ENCODE measurements at places on chromosomes 3 and 15.

- no peak for DNase-seq
Measured at GRCh38 chr3:41808618-41809017, 153.3 kb downstream of the ULK4 start.

- DNase-seq = no peak
Measured at GRCh38 chr15:71571641-71572040, 238.7 kb upstream of the NR2E3 start.

- DNase-seq = no peak
Measured at GRCh38 chr3:144363856-144364255, 392.2 kb downstream of the DIPK2A start.

DNA sequence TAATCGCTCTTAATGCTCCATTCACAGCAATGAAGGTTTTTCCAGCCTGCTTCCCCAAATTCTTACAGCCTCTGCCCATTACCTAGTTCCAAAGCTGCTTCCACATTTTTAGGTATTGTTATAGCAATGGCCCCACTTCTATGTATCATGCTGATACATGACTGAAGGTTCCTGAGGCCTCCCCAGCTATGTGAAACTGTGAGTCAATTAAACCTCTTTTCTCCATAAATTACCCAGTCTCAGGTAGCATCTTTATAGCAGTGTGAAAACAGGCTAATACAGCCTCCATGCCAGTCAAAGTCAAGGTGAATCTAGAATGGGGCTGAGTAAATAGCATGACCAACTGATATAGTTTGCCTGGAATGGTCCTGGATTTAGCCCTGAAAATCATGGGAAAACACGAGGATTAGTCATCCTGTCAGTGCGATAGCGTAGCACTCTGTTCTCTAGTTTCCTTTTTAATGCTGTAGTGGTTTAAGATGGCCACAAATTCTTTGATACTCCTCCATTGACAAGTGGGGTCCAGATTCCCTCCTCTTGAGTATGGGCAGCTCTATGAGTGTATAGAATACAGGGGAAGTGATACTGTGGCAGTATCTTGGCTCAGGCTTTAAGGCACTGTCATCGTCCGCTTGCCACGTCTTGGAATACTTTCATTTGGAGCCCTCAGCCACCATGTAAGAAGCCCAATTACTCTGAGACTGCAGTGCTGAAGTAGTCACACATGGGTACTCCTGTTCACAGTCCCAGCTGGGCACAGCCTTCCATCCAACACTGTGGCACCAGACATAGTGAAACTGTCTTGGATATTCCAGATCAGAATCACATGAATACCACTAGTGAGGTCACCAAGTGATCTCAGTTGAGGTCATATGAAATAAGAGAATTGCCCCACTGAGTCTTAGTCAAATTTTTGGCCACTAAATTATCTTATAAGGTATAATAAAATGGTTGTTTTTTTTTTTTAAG lies 94.0 kb upstream of the PLCL2 start:
- peak; percentile 83 for DNase-seq

DNA sequence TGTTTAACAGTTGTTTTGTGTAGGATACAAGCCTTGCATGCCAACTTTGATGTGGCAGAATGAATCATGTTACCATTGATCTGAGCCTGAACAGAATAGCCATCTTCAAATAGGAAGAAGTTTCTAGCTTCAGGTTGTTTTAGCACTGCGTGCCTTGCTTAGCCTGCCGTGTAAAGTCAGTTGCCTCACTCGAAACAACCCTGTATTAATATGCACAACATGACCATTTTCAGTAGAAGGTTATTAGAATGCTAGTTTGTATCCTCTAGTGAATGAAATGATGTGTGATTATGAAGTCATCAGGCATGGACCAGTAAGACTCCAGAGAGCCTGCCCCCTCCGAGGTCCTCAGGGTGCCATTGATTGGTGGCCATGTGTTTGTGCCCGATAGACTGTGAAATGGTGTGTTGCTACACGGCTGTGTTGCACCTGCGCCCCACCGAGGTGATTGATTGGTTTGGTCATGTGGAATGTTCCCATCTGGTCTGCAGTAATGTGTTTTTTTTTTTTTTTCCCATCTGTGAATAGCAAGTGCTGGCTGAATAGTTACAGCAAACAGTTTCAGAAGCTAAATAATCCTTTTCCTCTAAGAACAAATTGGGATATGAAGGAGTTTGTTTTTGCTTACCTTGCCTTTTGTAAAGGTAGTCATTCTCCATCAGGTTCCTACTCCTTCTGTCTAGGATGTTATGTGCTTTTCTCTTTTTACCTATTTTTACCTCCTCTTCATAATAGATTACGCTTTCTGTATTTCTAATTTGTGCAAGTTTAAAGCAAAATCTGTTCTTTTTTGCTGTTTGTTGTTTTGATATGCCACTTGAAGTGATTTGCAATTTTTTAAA lies 214.9 kb downstream of the TCF12 start:
- DNase-seq = no peak

GRCh38 chr3:128360705-128361271 lies 105.9 kb downstream of the DNAJB8 start:
- no peak for DNase-seq

DNA sequence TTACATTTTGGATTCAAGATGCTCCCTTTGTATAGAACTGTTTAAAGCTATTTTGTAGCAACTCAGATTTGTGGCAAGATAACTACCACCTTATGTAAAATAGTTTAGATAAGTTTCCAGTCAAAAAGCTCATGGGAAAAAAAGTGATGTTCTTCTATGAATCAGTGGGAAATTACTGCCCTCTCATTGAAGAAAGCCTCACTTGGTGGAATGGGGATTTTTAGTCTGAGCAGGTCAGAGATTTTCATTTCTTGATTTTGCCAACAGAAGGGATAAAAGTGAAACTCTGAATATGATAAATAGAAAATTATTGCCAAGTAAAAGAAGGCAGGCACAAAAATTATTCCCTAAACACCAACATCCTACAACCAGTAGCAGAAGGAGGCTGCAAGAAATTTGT lies 25.8 kb upstream of the CSTA start:
- DNase-seq = peak; percentile 81

- no peak for DNase-seq
Measured at GRCh38 chr15:85611361-85611760, 183.4 kb downstream of the KLHL25 start.

- DNase-seq = peak; percentile 77
Measured at GRCh38 chr3:4712109-4712508, 219.0 kb downstream of the ITPR1 start.

DNA sequence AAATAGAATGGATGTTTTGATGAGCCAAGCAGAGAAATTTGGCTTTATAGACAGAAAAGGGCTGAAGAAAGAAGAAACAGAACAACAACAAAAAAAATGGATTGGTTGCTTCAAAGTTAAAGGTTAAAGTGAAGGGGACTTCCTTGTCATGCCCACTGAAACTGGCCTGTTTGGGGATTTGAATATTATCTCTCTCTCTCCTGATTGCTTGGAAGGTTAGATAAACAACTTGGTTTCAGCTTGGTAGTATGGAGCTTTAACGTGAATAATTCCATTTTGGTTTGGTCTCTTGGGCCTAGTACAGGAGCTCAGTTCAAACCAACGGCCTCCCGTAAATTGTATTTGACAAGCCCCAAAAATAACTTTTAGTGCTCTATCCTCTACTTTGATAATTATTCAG lies 70.8 kb upstream of the MBNL1 start:
- DNase-seq = peak; percentile 46

GRCh38 chr3:4474683-4475490 lies 7.8 kb upstream of the SUMF1 start:
- peak; percentile 91 for DNase-seq

- DNase-seq = no peak
Measured at GRCh38 chr3:73805435-73805834, 180.7 kb upstream of the PDZRN3 start.

DNA sequence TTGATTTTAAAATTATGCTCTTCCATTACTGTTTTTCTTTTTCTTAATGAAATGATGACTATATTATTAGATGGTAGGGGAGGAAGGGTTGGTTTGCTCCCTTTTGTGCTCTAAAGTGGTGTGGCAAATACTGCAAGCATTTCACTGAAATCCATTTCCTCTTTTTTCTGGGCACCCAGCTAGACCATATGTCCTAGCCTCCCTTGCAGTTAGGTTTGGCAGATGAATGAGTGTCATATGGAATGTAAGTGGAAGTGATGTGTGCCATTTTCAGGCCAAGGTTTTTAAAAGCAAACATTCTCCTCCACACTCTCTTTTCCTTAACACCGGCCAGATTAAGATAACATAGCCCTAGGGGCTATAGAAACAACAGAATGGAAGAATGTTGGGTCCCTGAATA lies 363.0 kb downstream of the FGF12 start:
- no peak for DNase-seq

DNA sequence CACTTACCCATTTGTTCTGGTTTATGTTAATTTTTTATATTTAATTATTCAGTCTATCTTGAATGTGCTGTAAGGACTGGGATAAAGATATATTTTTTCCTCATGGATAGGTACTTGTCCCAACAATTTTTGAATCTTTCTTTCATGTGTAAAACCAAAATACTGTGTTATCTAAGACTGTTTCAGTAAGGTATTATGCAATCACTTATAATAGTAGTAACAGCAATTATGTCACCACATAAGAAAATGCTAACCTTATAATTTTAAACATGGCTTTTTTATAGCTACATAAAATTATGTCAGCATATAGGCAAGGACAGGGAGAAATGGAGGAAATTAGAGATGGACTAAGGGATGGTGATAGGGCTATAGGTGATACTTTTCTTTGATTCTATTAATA lies 2.9 kb upstream of the CTDSPL start:
- DNase-seq = peak; percentile 11

GRCh38 chr3:100124201-100124761 lies 10.0 kb upstream of the FILIP1L start:
- no peak for DNase-seq

DNA sequence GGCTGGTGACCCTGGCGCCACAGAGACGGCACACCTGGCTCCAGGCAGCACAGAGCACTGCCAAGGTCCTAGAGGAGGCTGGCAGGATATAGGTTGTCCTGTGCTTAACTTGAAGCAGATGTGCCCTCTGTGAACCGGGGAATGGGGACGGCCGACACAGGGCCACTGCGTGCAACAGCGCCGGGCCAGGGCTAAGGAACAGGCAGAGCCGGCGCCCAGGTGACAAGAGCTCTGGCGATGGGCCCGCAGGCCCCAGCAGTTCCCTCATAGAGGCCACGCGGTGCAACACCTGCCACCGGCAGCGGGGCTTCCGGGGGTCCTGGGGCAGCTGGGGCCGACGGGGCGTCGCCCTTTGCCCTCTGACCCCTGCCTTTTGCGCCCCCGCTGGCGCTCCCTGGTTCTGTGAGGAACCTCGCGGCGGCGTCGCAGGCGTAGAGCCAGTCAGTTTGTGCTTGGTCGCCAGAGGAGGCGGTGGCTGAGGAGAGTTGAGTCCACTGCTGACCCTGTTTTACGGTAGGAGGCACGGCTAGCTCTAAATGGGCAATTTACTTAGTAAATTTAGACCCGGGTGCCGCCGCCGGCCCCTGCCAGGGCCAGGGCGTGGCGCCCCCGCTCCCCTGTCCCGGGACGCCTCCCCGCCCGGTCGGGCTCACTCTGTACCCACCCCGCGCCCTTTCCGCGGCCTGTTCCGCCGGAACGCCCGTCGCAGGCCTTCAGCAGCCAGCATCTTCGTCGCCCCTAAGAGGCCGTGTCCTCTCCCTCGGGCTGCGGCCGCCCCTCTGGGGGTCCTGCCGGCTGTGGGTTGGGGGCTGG lies at the start of gene NPAP1:
Gene NPAP1 (plus strand): TSS at position 444 of the 813 bp plus-strand sequence. CDS start 93 bp downstream, at position 537.
- DNase-seq = no peak

DNA sequence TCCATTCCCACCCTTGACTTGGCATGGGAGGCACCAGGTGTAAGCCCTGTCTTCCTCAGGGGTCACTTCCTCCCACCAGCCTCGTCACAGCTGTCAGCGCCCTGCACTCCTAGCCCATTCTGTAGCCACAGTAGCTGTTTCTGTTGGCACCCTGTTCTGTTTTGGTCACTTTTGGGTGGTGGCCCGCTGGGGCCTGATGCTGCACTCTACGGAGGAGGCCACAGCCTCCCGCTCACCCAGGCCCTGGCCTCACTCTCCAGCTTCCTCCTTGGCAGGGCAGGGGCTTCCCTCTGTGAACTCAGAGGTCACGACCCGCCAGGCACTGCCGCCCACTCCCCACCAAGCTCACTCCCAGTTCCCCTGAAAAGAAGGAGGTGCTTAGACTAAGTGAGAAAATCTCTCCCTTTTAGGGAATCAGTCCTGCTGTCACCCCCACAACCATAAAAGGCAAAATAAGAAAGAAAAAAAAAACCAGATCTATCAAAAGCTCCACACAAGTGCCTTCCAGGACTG lies 68.4 kb downstream of the MGLL start:
- DNase-seq = peak; percentile 97

DNA sequence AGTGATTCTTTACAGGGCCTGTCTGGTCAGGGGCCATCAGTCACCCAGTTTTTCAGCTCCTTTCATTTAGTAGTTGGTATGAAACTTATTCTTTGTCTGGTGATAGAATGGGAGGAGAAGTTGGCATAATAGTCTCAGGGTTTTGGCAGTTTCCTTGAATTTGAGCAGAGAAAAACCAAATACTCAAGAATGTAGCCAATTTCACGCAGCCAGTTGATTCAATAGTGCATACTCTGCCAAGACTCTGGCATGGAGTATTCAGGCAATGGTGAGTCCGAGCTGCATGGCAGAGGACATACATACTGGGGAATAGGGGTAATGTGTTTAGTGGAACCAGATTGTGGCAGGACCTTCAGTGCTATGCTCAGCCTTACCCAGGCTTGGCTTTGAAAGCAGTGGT lies 118.3 kb downstream of the GALK2 start:
- DNase-seq = no peak

GRCh38 chr15:50355619-50355905 lies 564 bp upstream of the GABPB1 start:
- no peak for DNase-seq

DNA sequence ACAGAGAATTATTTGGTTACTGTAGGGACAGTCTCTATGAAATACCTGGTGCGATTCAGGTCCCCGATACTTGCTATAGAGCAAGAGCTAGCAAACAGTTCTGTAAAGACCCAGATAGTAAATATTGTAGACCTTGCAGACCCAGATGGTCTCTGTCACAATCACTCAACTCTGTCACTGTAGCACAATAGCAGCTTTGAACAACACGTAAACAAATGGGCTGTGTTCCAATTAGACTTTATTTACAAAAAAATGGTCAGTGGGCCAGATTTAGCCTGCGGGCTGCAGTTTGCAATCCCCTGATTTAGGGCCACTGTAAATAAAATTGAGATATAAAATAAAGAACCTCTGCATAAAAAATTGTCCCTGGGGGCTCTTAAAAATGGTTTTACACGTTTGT lies 127.7 kb downstream of the SV2B start:
- no peak for DNase-seq

- DNase-seq = no peak
Measured at GRCh38 chr3:140219923-140220452, 285.0 kb downstream of the CLSTN2 start.

DNA sequence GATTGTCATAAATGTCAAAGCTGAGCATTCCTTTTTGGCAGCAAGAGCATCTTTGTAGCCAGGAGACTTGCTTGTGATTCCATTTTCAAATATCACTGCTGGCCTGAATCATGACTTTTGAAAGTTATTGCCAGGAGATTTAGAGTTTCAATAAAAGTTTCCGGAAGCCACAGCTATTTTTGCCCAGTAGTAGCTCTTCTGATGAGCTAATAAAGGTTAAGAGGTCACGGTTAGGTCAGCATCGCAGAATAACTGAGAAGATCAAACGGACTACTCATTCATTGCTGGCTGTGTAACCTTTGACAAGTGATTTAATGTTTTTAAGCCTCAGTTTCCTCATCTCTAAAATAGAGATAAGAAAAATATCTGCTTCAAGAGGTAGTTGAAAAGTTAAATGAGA lies 105.1 kb upstream of the ETV5 start:
- no peak for DNase-seq

- peak; percentile 44 for DNase-seq
Measured at GRCh38 chr3:111714305-111714704, 119.2 kb upstream of the ZBED2 start.

- no peak for DNase-seq
Measured at GRCh38 chr3:127393131-127393820, 105.4 kb upstream of the PRR20G start.

Data from inflammatory macrophage treated with lipopolysaccharide for 4 hours (primary cell).